Breast epithelium (tissue), 4 donors: ENCODE measurements at places on chromosomes 1 and 21.
A peak's percentile ranks its signal among the peaks of the same experiment; 100 is the strongest.

- DNase-seq = no peak
- no peaks in the 10 kb centered on the region for H3K36me3 ChIP-seq
- H3K4me3 ChIP-seq = no peak overlapping the region
- no peak overlapping the region for H3K27ac ChIP-seq
- no peaks in the 10 kb centered on the region for H3K27me3 ChIP-seq
These were observed 222.7 kb downstream of the NUF2 start for GRCh38 chr1:163544441-163544840.

- no peak for DNase-seq
- H3K27me3 ChIP-seq = no peaks in the 10 kb centered on the region
- H3K4me1 ChIP-seq = no peaks in the 10 kb centered on the region
- no peak overlapping the region for H3K27ac ChIP-seq
- H3K36me3 ChIP-seq = no peaks in the 10 kb centered on the region
These were observed 2.1 kb downstream of the DHDDS start for GRCh38 chr1:26434161-26434752.

- H3K4me3 ChIP-seq = no peak overlapping the region
- DNase-seq = no peak
- no peaks in the 10 kb centered on the region for H3K36me3 ChIP-seq
- H3K4me1 ChIP-seq = no peaks in the 10 kb centered on the region
- H3K27ac ChIP-seq = no peak overlapping the region
These were observed 3.8 kb downstream of the HMGB4 start for GRCh38 chr1:33867684-33868083.

GRCh38 chr1:208243527-208243966, 637 bp downstream of the PLXNA2 start:
- no peaks in the 10 kb centered on the region for H3K4me1 ChIP-seq
- H3K27me3 ChIP-seq = no peaks in the 10 kb centered on the region
- H3K36me3 ChIP-seq = no peaks in the 10 kb centered on the region
- peak overlapping the region; percentile 76 for H3K27ac ChIP-seq
- peak overlapping the region; percentile 86 for H3K4me3 ChIP-seq
- no peak for DNase-seq

GRCh38 chr1:174105086-174105485, 54.2 kb upstream of the RABGAP1L start:
- no peaks in the 10 kb centered on the region for H3K4me1 ChIP-seq
- no peaks in the 10 kb centered on the region for H3K27me3 ChIP-seq
- no peak for DNase-seq
- H3K4me3 ChIP-seq = no peak overlapping the region
- no peak overlapping the region for H3K27ac ChIP-seq

- H3K4me3 ChIP-seq = no peak overlapping the region
- no peak overlapping the region for H3K27ac ChIP-seq
- H3K27me3 ChIP-seq = no peaks in the 10 kb centered on the region
- H3K36me3 ChIP-seq = no peaks in the 10 kb centered on the region
These were observed 283.7 kb downstream of the ZNF648 start for GRCh38 chr1:181777812-181778211.

DNA sequence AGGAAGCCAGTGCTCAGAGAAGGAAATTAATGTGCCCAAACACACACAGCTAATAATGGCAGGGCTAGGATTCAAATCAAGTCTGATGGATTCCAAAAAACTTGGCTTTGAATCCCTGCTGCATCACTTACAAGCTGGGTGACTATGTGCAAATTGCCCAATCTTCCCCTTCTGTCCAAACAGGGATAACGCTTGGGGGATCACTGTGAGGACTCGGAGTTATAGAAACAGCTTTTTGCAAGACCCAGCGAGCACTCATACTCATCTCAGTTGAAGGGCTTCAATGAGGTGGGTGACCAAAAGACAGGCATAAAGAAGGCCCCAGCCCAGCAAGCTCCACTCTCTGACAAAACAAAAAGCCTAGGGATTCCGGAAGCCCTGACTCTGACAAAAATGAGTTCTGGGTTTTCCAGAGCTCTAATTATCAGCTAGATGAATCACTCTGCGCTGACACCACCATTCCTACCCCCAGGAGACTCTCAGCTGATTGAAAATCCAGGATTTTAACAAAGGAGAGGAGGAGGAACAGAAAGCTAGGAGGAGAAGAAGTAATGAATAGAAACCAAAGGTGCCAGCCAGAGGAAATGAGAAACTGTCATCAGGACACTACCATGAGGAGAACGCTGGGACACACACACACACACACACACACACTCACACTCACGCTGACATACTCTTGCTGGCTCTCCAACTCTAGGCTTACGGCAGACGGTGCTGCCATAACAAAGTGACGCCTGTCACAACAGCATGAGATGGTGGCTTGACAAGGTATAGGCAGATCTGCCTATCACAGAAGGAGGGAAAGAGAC, 1.6 kb upstream of the STK40 start:
- peak overlapping the region; percentile 98 for H3K27ac ChIP-seq
